Activated T-helper 17 cell treated with anti-CD3 and anti-CD28 coated beads, Interleukin-2, amount 50 U/mL, for 72 hours (primary cell): ENCODE measurements at places on chromosomes 5 and 9.

- ATAC-seq = peak; percentile 91
These were observed 47.0 kb upstream of the HOMER1 start for GRCh38 chr5:79560771-79561524.

DNA sequence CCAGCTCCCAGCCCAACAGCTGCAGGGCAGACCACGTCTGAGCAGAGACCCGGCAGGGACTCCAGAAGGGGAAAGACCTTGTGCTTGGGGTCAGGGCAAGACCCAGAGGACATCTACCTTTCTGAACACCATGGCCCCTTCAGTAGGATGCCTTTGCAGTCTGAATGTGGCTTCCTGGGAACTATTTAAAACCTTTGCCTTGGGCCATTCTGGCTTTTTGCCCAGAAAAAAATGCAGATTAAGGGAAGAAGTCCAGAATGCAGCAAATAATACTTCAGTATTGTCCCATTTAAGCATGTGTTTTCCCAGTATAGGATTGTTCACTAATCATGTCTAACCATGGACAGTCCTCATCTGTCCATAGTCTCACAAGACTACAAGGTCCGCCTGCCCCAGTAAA is 67.5 kb upstream of the ERCC6L2 start:
- ATAC-seq = no peak

- no peak for ATAC-seq
These were observed 21.0 kb upstream of the SH3TC2 start for GRCh38 chr5:149083846-149084245.

DNA sequence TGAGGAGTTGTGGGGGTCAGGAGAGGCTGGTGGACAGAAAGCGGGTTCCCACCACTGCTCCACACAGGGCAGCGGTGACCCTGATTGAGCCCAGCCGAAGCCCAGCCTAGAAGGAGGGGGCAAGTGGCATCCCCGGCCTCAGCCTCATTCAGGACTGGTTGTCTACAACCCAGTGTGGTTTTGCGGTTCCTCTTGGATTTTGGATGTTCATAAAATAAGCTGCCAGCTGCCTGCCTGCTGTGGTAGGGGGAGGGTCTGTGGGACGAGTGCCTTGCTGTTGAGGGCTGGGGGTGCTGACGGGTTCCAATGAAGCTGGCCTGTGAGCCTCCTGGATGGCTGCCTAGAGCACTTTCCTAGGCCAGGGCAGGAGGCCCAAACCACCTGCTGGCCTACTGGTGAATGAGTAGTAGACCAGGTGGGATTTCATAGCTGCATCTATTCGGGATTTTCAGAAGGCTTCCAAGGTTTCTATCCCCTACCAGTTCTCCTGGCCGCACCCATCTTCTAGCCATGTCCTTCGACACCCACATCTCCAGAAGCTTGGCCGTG is 102.4 kb downstream of the NDFIP1 start:
- ATAC-seq = no peak

- ATAC-seq = peak; percentile 56
These were observed 12.7 kb downstream of the RLN1 start for GRCh38 chr9:5326893-5327548.
